Caudate nucleus (tissue), 63 donors: ENCODE measurements at places on chromosomes 1 and 21.

DNA sequence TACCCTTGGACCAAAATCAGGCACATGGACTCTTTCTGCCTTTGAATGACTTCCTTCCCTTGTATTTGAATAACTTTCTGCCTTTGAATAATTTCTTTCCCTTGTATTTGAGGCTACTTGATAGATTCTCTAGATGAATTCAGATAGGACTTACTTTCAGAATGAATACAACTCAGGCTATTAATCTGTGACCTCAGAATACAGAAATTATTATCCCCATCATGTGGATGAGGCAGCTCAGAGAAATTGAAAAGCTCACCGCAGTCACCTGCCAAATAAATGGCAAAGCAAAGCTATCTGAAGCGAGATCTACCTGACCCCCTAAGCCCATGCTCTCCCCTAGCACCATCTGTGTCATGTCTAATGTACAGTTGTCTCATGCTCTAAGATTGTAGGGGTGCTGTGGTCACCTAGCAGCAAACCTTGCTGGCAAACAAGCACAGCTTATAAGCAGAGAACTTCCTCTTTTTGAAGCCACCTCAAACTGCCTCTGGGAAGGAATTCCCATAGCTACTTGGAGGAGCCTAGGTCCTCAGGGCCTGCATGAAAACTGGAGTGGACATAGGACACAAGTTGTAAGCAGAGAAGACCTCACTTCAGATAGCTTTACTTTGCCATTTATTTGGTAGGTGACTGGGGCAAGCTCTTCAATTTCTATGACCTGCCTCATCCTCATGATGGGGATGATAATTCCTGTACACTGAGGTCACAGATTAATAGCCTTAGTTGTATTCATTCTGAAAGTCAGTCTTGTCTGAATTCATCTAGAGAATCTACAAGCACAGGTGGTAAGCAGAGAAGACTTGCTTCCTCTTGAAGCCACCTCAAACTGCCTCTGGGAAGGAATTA lies 66.1 kb downstream of the FASLG start:
- no peak for DNase-seq

DNA sequence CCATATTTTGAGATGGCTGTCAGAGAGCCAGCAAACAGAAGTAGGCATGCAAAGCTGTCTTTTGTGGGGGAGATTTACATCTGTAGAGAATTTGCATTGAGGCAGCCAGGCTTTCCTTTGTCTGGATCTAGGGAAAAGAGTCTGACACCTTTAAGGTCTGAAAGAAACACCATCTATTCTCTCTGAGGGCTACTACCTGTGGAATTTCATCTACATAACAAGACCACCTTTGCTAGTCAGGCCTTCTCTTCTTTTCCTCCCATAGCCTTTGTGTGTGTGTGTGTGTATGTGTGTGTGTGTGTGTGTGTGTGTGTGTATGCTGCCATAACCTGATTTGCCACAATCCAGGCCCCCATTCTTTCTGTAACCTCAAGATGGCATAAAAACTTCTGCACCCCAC lies 28.4 kb upstream of the DMRTB1 start:
- no peak for DNase-seq

DNA sequence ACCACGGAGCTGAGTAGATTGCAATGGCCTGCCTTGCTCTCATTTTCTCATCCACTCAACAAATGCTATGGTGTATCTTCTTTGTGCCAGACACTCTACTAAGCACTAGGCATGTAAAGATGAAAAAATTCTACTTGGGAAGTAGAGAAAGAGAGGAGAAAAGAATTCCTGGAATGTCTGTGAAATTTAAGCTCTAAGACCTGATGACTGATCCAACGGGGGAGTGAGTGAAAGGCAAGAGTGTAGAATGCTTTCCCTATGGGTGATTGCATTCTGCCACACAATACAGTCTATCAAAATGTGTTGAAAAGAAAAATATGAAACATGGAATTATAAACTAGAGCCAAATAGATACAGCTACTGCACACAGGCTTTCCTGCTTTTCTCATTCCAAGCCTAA lies 82.3 kb downstream of the CYYR1 start:
- DNase-seq, result no peak

DNA sequence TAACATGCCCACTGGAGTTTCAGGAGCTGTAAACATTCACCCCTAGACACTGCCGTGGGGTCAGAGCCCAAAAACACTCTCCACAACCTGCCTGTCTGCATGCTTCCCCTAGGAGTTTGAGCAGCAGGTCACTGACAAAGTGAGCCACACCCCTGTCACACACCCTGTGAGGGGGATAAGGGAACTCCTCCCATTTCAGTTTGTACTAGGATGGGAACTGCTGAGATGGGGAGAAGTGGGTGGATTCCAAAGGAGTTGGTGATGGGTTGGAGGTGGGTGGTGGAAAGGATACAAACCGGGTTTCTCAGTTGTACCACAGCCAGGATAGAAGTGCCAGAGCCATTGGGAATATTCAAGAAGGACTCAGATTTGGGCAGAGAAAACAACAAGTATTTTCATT lies 140.2 kb downstream of the MIS18A start:
- no peak for DNase-seq

DNA sequence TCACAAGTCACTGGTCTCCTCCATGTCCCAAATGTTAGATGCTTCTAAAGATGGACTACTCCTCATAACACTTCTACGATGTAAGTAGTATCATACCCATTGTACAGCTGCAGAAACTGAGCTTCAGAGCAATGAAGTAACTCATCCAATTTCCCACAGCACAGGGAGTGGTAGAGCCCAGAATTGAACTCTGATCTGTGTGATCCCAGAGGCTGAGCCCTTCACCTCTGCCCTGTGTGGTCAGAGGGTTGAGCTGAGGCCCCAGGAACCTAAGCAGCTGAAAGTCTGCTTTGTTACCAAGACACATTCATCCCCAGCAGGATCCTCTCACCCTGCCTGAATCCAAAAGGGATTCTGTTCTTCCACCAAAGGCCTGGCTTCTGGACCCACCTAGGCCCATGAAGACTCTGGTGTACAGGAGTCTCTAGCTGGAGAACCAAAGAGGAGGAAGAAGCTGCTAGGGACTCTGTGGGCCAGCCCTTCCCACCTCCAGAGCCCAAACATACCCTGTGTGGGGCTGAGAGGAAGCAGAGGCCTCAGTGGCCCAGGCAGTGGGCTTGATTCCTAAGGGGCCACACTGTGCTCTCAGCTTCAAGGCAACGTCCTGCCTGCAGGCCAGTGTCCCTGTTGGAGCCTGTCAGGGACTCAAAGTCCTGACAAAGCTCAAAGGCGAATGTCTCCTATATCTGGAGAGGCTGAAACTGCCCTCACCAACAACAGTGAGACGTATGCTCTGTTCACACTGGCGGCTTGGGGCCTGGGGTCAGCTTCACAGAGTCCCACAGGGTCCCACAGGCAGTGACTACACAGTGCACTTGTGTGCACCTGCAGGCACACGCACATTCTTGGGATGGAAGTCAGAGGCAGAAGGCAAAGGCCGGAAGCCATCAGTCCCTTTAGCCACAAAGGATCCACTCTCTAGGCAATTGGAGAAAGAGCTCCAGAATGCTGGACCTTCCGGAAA lies 40.4 kb upstream of the SLC30A1 start:
- no peak for DNase-seq

DNA sequence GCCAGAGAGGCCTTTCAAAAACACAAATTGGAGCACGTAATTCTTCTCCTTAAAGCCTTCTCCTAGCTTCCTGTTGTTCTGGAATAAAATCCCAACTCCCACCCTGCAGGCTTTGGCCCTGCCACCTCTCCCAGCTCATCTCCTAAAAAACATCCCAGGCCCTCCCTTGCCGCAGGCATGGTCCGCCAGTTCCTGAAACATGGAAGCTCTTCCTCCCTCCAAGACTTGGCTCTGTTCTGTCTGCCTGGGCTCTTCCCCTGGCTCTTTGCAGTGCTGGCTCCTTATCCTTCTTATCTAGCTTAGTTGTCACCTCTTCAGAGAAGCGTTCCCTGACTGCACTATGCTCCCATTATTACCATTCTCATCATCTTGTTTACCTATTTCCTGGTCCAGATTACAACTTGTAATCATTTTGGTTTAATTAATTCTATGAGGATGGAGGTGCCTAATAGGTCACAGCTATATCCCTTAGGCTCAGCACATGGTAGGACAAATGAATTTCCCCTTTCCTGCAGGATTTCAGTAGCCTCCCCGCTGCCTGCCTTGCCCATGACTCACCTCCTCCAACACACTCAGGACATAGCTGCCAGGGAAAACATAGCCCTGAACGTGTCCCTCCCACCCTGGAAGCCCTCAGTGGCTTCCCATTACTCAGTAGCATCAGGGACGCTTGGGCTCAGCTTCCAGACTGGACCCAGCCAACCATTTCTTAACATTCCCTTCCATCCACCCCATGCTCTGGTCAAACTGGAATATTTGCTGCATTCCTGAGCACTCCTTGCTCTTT lies 15.7 kb upstream of the IGSF21 start:
- DNase-seq, result no peak

DNA sequence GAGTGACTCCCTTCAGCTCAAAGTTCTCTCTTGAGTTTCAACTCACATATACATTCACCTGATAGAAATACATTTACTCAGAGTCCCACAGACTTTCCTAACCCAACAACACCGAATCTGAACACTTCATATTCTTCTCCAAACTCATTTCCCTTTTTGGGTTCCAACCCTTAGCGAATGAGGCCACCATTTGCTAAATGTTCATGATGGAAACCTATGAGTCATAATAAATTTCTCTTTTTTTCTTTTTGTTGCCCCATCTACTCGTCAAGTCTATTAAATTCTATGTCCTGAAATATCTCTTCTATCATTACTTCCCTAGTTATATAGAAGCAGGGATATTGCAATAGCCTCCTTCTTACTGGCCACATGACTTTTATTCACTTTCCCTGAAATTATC lies 100.1 kb downstream of the HLX start:
- DNase-seq, result no peak

GRCh38 chr1:247110627-247111258 lies 6.6 kb upstream of the ZNF669 start:
- no peak for DNase-seq

DNA sequence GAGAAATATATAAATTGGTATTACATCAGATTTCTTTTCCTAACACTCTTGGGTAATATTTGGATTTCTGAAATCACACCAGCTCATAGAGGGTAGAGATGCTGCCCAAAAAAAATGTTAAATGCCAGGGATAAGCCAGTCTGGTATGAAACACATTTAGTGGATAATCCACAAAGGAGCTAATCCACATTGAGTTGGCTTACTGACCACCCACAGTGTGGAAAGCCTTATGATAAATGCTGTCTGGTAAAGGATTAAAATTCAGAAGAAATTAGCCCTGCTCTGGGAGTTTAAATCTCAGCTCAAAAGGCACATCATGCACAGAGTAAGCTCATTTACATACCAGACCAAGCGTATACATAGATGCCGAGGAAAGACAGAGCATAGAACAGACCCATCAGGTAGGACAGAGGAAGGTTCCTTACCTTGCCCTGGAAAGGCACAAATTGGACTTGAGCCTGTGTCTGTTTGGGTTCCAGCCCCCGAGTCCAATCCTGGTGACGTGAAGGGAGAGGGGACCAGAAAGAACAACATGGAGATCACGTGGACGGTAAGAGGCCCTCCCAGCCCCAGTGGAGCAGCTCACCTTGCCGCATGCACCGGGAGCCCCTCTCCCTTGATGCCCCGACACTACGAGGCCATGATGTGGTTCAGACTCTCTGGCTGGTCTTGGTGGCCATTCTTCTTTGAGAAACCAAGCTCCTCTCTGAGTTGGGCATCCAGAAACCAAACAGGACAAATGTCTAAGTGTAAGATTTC lies 62.9 kb upstream of the CNTN2 start:
- DNase-seq, result no peak

DNA sequence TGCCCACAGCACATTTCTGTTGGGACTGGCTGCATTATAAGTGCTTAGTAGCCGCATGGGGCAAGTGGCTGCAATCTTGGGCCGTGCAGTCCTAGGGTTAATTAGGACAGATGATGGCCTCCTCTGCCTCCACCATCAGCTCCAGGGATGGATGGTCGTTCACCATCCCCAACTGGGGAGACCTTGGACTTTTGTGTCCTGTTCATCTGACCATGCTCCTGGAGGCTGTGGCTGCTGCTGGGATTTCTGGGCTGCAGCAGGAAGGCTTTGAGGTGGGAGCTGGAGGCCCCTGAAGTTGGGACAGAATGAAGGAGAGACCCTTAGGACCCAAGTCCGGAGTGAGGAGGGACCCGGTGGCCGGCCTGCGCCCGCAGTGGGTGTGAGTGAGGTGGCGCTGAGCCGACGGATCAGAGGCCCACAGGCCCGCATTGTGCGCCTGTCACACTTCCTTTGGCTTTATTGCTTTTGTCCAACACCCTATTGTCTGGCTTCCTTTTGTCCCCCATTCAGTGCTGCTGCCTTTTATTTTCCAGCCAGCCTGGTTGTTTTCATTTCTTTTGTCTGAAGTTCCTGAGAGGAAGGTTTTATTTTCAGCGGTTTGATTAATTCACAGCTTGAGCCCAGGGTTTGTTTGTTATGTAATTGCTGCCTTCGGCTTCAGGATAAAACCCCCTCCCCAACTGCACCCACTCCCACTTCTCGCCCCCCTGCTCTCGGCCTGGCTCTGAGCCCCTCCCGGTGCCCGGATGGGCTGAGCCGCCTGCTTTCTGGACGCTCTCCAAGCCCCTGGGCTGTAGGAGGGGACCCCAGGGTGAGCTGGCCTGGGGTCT lies 35.6 kb downstream of the SOX13 start:
- no peak for DNase-seq

DNA sequence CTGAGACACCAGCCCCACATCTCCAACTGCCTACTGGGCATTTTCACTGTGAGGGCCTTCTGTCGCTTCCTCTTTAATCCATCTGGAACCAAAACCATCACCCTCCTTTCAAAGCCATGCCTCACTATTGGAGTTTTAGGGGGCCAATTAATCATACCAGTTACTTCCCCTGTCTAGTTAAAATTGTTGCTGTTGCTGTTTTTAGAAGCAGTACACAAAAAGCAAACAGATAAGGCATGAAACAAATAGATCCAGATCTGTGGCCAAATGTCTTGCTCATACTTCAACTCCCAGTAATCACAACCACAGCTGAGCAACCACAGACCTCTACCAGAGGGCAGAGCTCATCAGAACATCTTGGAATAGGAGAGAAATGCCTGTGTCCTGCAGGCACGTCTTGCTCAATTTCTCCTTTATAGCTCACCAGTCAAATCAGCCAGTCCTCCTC lies 133.8 kb upstream of the C1orf105 start:
- DNase-seq, result no peak
